ENCODE measurements at places on chromosomes 2 and 18.

DNA sequence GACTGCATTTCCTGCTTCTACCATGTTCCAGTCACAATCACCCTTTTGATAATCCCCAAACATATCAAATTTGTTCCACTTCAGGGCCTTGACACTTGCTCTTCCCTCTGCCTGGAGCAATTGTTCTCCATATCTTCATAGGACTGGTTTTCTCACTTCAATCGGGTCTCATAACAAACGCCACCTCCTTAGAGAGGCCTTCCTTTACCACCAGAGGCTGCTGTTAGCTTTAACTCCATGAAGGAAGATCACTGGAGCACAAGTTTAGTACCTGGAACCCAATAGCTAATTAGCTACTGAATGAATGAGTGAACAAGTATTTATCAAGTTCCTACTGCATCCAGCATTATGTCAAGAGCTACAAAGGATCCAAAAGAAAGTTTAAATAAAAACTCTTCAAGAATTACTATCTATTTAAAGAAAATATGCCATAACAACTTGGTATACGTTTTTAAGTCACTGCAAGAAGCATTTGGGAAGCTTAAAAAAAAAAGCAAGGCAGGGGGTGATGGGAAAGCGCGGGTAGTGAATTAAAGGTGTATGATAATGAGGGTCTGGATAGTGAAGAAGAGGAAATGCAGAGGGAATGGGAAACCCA lies 58.8 kb downstream of the BAZ2B start:
- DNase-seq = peak; percentile 5

DNA sequence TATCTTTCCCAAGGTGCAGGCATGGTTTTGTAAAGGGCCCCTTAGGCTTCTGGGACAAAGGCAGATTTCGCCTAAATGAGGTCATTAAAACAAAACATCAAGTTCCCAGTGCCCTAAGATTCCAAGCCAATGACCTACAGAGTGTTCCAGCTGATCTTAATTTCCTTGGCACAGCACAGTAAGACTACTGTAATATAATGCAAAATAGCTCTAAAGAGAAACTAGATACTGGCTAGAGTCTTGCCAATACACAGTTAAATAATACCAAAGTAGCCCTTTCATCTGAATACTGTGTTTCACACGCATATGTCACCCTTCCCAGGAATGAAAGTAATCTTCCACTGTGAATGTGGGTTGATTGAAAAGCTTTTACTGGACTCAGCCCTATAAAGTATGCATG lies 14.7 kb downstream of the GRB14 start:
- DNase-seq = peak; percentile 69

DNA sequence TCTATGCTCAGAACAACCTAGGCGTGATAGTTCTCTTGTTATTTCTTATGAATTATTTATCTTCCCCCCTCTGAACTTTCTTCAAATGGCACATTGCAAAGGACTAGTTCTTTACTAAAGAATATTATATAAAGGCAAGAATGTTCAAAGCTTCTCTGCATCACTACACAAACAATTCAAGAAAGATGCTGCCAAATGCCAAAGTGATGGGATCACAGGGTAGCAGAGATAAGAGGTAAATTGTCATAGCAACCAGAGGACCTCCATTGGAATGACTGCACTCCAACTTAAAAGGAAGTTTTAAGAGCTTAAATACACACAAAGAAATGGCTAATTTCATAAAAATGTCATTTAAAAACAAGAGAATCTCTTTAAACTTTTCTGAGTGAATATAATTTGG lies 72.8 kb downstream of the AQP4 start:
- peak; percentile 78 for DNase-seq

DNA sequence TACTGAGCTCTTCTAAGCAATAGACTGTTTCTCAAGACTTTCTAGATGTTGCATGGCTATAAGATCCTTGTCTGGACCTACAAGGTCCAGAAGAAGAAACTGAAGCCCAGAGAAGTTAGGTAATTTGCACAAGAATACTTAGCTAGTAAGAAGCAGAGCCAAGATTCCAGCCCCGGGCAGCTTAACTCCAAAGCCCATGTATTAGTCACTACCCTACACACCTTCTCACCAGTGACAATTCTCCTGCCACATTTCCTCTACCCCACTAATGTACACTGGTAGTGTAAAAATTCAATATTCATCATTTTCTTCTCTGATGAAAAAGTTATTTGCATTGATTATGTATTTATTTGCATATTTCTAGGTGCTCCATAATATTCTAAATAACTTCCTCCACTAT lies 95.5 kb upstream of the CREB1 start:
- DNase-seq = no peak

DNA sequence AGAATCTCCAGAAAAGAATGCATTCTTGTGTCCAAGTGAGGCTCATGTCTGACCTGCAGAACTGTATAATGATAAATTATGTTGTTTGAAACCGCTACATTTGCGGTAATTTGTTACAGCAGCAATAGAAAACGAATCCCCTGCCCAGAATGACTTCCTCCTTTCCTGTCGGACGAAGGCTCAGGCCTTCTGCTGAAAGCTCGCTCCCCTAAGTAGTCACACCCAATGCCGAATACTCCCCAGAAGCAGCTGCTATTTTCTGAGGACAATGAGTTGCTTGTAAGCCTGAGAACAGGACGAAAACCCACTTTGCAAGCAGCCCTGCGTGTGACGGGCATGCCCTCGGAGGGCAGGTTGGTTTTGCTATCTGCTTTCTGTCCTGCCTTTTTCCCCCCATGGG lies 27.7 kb upstream of the PTPN4 start:
- no peak for DNase-seq

GRCh38 chr2:23478933-23479683 lies 94.1 kb downstream of the KLHL29 start:
- DNase-seq = no peak

GRCh38 chr18:62027914-62028520 lies 135.2 kb upstream of the RNF152 start:
- no peak for DNase-seq

DNA sequence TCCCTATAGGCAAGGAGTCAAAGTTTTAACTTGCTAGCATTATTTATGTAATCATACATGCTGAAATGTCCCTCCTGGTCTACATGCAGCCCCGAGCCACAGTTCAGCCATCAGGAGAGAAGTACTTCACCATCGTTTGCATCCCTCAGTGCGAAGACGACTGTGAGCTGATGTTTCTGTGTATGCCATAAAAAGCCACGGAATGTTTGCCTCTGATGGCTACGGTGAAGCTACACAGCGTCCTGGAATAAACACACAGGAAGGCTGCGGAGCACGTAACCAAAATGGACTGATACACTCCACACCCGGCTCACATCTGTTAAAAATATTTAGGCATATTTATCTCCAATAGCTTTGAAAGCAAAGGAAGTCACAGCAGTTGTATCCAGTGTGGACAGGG lies 4.3 kb upstream of the SALL3 start:
- DNase-seq = no peak

DNA sequence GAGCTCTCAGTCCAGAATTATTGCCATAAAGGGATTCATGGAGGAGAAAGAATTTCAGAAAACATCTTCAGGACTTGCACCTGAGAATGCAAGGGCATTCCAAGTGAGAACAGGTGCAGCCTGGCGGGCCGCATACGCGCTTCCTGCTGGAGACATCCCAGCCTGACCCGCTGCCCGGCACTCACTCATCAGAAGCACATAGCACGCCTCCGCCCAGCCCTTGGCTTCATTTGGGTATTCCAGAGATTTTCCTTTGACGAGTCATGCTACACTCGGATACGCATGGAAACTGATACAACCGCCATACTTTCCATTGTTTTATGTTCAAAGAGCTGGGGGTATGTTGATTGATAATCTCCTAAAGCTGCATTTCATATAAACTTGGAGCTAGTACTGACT lies 228.0 kb upstream of the ID2 start:
- peak; percentile 54 for DNase-seq

DNA sequence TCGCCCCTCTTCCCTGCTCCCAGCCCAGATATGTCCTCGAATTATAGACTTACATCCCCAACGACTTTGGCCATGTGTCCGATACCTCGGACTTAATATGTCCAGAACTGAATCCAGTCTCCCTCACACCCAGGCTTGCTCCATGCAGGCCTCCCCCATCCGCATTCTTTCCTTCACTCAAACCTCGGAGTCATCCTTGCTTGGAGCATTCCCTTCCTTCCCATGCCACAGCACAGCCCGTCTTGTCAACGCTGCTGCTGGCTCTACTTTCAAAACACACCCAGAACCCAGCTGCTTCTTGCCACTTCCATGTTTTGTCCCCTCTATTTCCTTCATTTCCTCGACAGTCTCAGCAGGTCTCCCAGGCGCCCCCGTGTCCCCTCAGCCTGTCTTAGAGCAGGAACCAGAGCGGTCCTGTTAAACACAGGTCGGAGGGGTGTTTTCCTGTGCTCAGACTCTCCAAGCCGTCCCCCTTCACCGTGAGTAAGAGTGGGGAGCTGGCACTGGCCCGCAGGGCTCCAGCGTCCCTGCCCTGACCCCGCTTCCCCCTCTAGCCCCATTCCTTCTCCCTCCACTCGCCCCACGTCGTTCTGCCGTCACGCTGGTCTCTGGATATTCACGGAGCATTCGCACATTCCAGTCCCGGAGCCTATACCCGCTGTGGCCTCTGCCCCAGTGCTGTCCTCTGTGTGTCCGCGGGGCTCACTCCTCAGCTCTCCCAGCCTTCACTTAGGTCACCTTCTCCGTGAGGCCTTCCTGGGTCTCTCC lies 54.4 kb downstream of the VAPA start:
- no peak for DNase-seq

Measured in astrocyte of the spinal cord (primary cell).